ENCODE measurements at places on chromosomes 5 and 9. TPM values are rescaled to one million over a fixed set of nuclear protein-coding genes. Genes with fewer than 3 reads are reported as not detected.

- DNase-seq = no peak
Measured at GRCh38 chr5:132378580-132378979, 9.1 kb downstream of the SLC22A5 start.

The PCDHB11 gene
- not detected for total RNA-seq

The SPATA31D4 gene
- not detected for total RNA-seq

- DNase-seq = no peak
Measured at GRCh38 chr9:107866711-107867311, 377.2 kb upstream of the KLF4 start.

The NACC2 gene
- total RNA-seq = 10.5 TPM

GRCh38 chr9:95286151-95286550 is 31.4 kb downstream of the FANCC start:
- DNase-seq = no peak

The SAXO1 gene
- total RNA-seq = 4.7 TPM

DNA sequence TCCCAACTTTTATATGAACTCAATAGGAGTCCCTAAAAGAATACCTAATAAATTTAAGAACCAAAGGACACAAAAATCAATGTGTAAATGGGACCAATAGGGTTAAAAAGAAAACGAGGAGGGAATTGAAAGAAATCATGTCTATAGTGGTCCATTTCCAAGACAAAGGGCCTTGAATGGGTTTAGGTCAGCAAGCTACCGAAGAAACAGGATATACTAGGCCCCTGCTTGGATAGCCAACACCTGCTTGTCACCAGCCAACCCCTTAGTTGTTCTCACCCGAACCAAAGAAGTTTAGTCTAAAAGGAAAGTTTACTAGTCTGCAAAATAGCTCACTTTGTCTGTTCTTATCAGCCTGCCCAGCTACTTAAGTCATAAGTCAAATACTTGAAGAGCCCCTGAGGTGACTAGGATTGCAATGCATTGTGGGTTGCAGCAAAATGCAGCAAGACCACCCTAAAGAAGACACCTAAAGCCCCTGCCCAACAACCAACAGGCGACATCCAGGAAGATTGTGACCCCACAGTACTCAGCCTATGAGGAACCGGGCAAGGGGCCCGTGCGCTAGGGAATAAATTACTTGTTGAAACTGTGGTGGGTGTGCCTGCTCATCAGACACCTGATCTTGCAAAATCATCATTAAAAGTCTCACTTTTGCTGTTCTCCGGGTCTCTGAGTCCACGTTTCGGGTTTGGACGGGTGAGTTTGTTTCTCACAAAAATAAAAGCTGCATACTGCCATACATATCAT is 183.9 kb upstream of the PPP1R26 start:
- no peak for DNase-seq

- no peak for DNase-seq
Measured at GRCh38 chr9:92764381-92764987, at the start of gene BICD2. Gene BICD2 (minus strand): TSS chr9:92764833. CDS start chr9:92764744, 89 bp downstream.

GRCh38 chr5:44729536-44729935 is 79.2 kb upstream of the MRPS30 start:
- DNase-seq = no peak

GRCh38 chr9:79709743-79710674 is 138.2 kb downstream of the TLE4 start:
- no peak for DNase-seq

- DNase-seq = no peak
Measured at GRCh38 chr9:116490321-116490720, 196.8 kb upstream of the TRIM32 start.

- peak; percentile 75 for DNase-seq
Measured at GRCh38 chr9:113381909-113382411, 5.2 kb upstream of the HDHD3 start.

DNA sequence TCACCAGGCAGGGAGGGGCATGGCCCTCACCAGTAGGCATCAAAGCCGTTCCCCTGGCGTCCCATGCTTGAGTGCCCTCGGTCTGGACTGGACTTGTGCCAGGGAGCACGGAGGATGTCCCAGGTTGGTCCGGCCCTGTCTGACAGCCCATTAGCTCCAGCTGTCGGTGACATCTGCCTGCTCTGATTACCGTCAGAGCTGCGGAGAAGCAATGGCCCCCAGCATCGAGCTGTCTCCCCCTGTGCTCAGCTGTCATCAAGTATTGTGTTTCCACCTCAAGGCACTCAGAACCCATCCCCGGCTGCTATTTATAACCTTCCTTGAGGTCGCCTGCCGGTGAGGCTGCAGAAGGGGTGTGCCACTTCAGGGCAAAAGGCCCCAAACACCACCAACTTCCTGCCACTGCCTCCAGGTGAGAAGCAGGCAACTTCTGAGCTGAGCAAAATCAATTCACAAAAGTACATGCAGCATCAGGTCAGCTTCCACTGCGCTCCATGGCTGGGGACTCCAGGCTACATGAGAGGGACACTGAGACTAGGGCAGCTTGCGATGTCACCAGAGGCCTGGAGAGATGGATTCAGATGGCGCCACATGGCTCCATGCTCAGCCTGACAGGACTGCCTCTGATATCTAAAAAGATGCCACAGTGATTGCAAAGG is 142.7 kb downstream of the C5orf15 start:
- DNase-seq = peak; percentile 59

GRCh38 chr9:137788561-137789294 is 88.9 kb upstream of the CACNA1B start:
- peak; percentile 90 for DNase-seq

- DNase-seq = no peak
Measured at GRCh38 chr5:6175172-6175854, 203.0 kb downstream of the MED10 start.

DNA sequence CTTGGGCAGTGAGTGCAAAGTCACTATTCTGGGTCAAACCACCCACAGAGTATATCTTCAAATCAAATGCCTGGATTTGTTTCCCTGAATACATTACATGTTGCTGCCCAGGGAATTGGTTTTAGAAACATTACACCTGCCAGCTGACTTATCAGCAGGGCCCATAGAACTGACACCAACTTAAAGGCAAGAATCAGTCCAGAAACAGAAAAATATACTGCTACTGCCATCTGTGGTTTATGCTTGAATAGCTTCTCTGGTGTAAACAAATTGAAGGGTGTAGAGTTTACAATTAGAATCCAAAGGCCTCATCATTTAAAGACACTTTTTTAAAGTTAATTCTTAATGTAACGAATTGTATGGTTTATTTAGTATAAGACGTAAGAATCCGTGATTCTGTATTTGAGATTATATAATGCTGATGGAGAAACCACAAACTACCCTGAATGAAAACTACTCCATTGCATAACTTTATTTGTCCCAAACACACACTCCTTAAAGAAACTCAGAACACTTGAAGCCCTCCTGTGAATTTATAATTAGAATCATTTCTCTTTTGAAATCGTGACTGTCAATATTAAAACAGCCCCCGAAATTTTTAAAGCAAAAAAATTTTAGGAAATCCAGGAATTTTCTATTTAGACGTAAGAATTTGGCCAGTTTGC is 6.2 kb downstream of the NR6A1 start:
- peak; percentile 54 for DNase-seq

- no peak for DNase-seq
Measured at GRCh38 chr9:18905883-18906629, 127.0 kb downstream of the SAXO1 start.

The TNFSF15 gene
- 3.3 TPM for total RNA-seq

DNA sequence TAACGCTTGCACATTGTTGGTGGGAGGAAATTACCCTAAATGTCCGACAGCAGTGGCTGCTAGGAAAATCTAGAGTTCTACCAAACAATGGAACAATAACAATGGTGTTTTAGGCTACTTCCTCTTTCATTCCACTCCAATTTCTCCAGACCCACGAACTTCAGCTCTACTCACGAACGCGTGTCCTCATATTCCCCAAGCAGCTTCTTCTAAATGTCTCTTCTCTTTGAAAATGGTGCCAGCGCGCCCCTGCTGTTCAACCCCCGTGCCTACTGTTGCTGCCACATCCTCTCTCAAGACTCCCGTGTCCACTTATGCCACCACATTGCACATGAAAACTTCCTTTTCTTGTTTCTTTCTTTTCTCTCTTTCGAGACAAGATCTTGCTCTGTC is 25.6 kb downstream of the OR2V2 start:
- no peak for DNase-seq

- peak; percentile 72 for DNase-seq
Measured at GRCh38 chr5:109688630-109688969, 1.1 kb upstream of the MAN2A1 start.

GRCh38 chr5:115186794-115187193 is 17.1 kb upstream of the TRIM36 start:
- no peak for DNase-seq

- DNase-seq = no peak
Measured at GRCh38 chr9:68780380-68780712, 75.3 kb downstream of the PIP5K1B start.

- no peak for DNase-seq
Measured at GRCh38 chr5:126284977-126285696, 138.1 kb upstream of the GRAMD2B start.

The NAIP gene
- total RNA-seq = 28.6 TPM

The SPINK5 gene
- 4.4 TPM for total RNA-seq

DNA sequence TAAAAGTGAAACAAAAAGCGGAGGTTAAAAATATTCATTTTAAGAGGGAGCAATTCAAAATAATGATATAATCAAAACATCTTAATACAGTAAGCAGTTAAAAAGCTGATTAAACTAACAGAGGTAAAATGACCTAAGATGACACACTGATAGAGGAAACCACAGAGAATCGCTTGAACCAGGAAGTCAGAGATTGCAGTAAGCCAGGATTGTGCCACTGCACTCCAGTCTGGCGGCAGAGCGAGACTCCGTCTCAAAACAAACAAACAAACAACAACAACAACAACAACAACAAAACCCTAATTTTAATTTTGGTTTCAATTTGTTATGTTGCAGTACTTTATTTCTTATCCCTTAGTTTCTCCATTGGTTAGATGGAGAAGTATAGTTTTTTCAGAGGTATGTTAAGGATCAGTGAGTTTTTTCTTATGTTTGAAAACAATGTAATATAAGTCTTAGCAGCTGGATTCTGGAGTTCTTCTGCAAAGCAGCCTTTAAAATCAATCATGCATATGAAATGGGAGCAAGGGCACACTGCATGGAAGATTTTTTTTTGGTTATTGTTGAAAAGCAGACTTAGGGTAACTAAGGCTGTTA is 58.5 kb downstream of the MLANA start:
- DNase-seq = peak; percentile 32

- peak; percentile 74 for DNase-seq
Measured at GRCh38 chr5:111680737-111681413, 76.1 kb downstream of the NREP start.

DNA sequence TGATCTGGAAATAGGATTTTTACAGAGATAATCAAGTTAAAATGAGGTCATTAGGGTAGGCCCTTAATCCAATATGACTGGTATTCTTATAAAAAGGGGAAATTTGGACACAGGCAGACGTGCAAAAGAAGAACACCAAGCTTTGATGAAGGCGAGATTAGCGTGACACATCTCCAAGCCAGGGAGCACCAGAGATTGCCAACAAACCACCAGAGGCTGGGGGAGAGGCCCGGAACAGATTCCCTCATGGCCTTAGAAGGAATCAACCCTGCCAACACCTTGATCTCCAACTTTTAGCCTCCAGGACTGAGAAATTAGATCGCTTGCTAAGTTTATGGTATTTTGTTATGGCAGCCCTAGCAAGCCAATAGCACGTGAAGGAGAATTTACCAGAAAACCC is 10.8 kb upstream of the ARSI start:
- no peak for DNase-seq

DNA sequence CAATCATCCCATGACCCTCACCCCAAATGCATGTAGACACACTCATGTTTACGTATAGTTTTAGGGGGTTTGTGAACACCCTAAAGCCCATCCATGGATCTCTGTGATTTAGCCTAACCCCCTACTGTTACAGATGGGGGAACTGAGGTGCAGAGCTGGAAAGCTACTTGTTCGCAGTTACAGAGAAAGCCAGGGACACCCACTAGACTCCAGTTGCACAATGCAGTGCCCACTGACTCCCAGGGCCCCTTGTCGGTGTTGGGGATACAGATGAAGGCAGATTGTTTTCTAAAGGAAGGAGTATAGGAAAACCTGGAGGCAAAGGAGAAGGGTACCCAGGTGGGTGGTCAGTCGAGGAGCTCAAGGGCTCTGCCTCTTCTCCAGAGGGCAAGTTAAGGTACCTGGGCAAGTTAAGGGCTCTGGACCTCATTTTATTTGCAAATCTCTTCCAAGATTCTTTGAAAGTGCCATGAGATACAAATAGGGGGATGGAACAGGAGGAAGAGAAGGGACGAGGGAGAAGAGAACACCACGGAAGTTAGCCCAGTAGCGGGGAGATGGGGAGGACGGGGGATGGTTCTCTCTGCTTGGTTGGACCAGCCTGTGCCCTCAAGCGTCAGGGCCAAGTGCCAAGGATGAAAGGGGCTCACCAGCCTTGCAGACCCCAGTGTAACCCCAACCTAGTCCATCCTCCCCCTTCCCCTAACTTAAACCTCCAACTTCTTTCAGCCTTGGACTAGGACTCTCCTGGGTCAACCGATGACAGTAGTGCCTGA is 958 bp downstream of the MYOZ3 start:
- no peak for DNase-seq

DNA sequence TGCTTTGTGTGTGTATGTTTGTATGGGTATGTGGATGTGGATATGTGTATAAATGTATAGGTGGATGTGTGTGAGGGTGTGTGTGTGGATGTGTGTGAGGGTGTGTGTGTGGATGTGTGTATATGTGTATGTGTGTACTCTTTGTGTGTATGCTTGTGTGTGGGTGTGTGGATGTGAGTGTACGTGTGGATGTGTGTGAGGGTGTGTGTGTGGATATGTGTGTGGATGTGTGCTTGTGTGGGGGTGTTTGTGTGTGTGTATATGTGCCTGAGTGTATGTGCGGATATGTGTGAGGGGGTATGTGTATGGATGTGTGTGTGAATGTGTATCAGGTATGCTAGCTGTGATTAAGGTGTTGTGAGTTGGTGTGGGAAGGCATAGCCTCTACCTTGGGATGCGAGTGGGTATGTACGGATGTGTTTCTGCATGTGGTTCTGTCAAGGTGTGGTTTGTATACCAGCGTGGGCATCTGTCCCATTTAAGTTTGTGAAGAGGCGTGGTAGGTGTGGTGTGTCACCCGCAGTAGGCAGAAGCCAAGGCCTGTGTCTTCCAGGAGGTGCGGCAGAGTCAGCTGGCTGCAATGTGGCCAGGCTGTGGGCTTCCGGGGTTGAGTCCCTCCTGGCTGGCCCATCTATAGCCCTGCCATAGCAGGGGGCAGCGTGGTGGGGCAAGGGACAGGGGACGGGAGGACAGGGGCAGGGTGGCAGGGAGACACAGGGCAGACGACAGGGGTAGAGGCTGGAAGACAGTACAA is 155.8 kb downstream of the DAB2IP start:
- DNase-seq = no peak

The POU5F2 gene
- 2.3 TPM for total RNA-seq

GRCh38 chr5:103291606-103292005 is 33.0 kb downstream of the MACIR start:
- DNase-seq = no peak

The AFF4 gene
- 83.4 TPM for total RNA-seq

DNA sequence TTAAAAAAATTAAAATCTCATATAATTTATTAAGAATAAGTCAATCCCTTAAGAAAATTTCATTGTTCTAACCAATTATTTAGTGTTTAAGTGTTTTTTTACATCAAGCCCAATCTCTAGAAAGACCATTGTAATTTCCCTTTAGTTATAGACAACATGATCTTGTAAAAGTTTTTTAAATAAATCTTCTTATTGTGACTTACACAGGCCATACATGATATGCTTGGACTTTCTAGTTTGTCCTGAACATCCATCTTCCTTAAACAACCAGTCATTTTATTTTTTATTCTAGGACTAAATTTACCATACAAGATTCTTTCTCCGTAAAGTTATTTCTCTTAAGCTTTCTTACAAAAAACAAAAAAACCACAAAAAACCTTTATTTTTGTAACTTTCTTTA is 126.5 kb upstream of the MAST4 start:
- no peak for DNase-seq

The HTR1A gene
- total RNA-seq = not detected

The STOML2 gene
- total RNA-seq = 52.7 TPM

Measured in stomach (tissue), 19 donors.